WTC11 (cell line): ENCODE measurements at places on chromosomes 13 and 19. TPM values are rescaled to one million over a fixed set of nuclear protein-coding genes. Genes with fewer than 3 reads are reported as not detected.

The DENND1C gene
- total RNA-seq = 4.3 to 6.3 TPM (median 6.1 TPM) in 3 replicates

The CAPN12 gene
- total RNA-seq = 9.6 to 9.9 TPM (median 9.8 TPM) in 3 replicates

The ERVK3-1 gene
- 23.1 to 26.0 TPM (median 24.0 TPM) in 3 replicates for total RNA-seq

The CCDC169 gene
- 36.8 to 41.8 TPM (median 39.8 TPM) in 3 replicates for total RNA-seq

- no peak overlapping the region for H3K4me3 ChIP-seq
- H3K27me3 ChIP-seq = no peaks in the 10 kb centered on the region; the same call in 1 of the 2 replicates
- no peak for DNase-seq
- no peaks in the 10 kb centered on the region for H3K36me3 ChIP-seq
- H3K27ac ChIP-seq = no peak overlapping the region
- H3K4me1 ChIP-seq = no peaks in the 10 kb centered on the region
Measured at GRCh38 chr19:367561-367960, 23.0 kb upstream of the MIER2 start.

- H3K4me1 ChIP-seq = peaks cover 93% of the 10 kb centered on the region
- no peaks in the 10 kb centered on the region for H3K36me3 ChIP-seq
- DNase-seq = peak; percentile 73
Measured at GRCh38 chr13:112735791-112736190, 46.0 kb downstream of the ATP11A start.

- no peak for DNase-seq
- 0 out of 2 replicates have a peak, but pooled peaks cover 3% of the 10 kb centered on the region for H3K4me1 ChIP-seq
- no peak overlapping the region for H3K4me3 ChIP-seq
- H3K36me3 ChIP-seq = no peaks in the 10 kb centered on the region
- no peak overlapping the region for H3K27ac ChIP-seq
Measured at GRCh38 chr13:102881819-102882686, 36.2 kb downstream of the ERCC5 start.

DNA sequence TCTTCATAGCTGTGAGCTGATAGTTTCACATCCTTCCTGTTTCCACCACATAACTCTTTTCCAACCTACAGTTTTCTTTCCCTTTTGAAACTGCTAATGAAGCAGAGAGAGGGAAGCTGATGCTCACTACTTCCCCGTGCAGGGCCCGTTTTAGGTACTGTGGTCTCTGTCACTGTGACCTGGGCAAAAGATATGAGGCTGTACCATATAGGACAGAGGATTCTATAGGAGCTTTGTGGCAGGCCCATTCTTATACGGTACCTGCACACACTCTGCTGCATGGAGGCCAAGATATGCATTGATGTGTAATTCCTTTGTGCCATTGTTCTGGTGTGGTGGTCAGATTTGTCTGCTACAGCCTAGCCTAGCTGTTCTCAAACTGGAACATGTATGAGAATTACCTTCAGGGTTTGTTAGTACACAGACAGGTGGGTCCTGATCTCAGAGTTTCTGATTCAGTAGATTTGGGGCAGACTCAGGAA lies 577.3 kb downstream of the LMO7 start:
- DNase-seq = no peak
- no peaks in the 10 kb centered on the region for H3K36me3 ChIP-seq
- H3K27ac ChIP-seq = no peak overlapping the region
- no peaks in the 10 kb centered on the region for H3K27me3 ChIP-seq
- no peaks in the 10 kb centered on the region for H3K4me1 ChIP-seq

DNA sequence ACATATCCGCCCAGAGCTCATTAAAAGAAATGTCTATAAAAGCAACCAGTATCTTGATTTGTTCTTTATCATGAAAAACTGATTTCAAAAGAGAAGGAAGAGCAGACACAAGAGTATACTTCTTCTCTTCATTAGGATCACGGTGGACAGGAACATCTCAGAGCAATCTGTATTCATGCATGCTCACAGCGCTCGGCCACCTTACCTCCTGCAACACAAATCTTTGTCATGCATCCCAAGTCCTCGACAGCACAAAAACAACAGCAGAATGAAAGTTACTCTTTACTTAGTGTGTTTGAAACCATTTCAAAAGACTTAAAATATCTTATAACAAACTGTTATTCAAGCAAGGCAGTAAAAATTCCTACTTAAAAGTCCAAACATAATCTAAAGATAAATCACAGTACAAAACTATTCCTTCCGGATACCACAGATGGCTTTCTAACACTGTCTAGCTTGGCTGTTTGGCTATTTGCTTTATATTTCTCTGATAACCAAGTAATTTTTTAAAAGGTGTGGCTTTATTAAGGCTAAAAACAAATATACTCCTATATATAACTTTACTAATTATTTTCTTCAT lies 174.5 kb downstream of the TBC1D4 start:
- H3K27me3 ChIP-seq = no peaks in the 10 kb centered on the region
- H3K36me3 ChIP-seq = peaks cover 25% of the 10 kb centered on the region
- DNase-seq = no peak
- no peak overlapping the region for H3K4me3 ChIP-seq
- peaks cover 8% of the 10 kb centered on the region for H3K4me1 ChIP-seq

- peaks cover 17% of the 10 kb centered on the region for H3K4me1 ChIP-seq
- H3K36me3 ChIP-seq = peaks cover 42% of the 10 kb centered on the region
- no peak overlapping the region for H3K4me3 ChIP-seq
- H3K27me3 ChIP-seq = no peaks in the 10 kb centered on the region
Measured at GRCh38 chr19:51980116-51980736, 6.4 kb downstream of the ZNF350 start.

GRCh38 chr13:50901701-50902100 lies 7.9 kb upstream of the RNASEH2B start:
- H3K27ac ChIP-seq = no peak overlapping the region
- no peak overlapping the region for H3K4me3 ChIP-seq
- H3K27me3 ChIP-seq = peaks cover 4% of the 10 kb centered on the region; the same call in 1 of the 2 replicates

DNA sequence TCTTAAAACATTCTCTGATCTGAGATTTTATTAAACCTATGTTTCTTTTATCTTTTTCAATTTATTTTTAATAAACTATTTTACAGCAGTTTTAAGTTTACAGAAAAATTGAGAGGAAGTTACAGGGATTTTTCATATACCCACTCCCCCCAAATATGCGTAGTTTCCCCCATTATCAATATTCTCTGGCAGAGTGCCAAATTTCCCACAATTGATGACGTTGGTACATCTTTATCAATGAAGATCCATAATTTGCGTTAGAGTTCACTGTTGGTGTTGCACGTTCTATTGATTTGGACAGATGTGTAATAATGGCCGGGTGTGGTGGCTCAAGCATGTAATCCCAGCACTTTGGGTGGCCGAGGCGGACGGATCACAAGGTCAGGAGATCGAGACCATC lies 1063.0 kb upstream of the ATXN8OS start:
- no peak overlapping the region for H3K4me3 ChIP-seq
- peaks cover 6% of the 10 kb centered on the region for H3K4me1 ChIP-seq
- H3K36me3 ChIP-seq = no peaks in the 10 kb centered on the region
- peaks cover 3% of the 10 kb centered on the region for H3K27me3 ChIP-seq

DNA sequence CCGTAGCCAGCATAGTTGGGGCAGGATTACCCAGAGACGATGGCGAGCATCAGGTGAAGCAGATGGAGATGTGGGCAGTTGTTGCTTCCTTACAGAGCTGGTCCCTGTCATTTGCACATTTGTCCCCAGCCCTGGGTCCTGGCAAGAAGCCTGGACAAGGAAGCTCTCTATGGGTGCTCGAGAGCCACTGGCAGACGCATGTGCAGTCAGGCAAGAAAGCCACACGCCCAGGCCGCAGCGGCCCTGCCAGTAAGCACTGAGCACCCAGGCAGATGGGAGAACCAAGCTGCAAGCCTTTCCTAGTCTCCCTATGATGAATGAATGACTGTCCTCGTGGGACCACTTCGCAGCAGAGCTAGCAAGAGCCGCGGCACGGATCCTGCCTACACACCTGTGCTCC lies 182.8 kb downstream of the FOXO1 start:
- H3K4me3 ChIP-seq = no peak overlapping the region
- H3K36me3 ChIP-seq = no peaks in the 10 kb centered on the region
- H3K27me3 ChIP-seq = no peaks in the 10 kb centered on the region
- DNase-seq = no peak
- H3K27ac ChIP-seq = no peak overlapping the region

GRCh38 chr19:53958823-53959757 lies 3.6 kb upstream of the CACNG8 start:
- H3K36me3 ChIP-seq = peaks cover 3% of the 10 kb centered on the region; the same call in 1 of the 2 replicates
- DNase-seq = peak; percentile 65
- H3K4me1 ChIP-seq = peaks cover 56% of the 10 kb centered on the region

DNA sequence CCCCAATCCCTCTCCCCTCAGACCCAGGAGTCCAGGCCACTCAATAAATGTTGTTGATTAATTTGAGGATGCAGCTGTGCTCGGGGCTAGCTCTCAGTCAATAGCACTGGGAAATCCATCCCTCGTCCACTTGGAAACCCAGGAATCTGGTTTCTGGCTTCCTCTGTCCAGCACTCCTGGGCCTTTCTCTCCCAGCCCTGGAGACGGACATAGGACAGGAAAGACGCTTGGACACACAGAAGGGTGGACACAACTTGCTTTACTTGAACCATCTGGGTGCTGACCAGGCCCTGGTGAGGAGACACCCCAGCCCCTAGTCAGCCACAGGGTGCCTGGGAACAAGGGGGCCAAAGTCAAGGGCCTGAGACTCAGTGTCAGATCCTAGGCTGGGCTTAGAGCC lies 891 bp upstream of the TNNI3 start:
- H3K4me1 ChIP-seq = peaks cover 23% of the 10 kb centered on the region
- H3K27me3 ChIP-seq = peaks cover 76% of the 10 kb centered on the region
- peaks cover 9% of the 10 kb centered on the region for H3K36me3 ChIP-seq
- DNase-seq = no peak
- H3K27ac ChIP-seq = no peak overlapping the region

- peaks cover 9% of the 10 kb centered on the region; the same call in 1 of the 2 replicates for H3K36me3 ChIP-seq
- DNase-seq = no peak
- no peaks in the 10 kb centered on the region for H3K27me3 ChIP-seq
- no peak overlapping the region for H3K4me3 ChIP-seq
- peaks cover 9% of the 10 kb centered on the region for H3K4me1 ChIP-seq
- H3K27ac ChIP-seq = no peak overlapping the region
Measured at GRCh38 chr13:95195146-95195545, 106.1 kb downstream of the ABCC4 start.

DNA sequence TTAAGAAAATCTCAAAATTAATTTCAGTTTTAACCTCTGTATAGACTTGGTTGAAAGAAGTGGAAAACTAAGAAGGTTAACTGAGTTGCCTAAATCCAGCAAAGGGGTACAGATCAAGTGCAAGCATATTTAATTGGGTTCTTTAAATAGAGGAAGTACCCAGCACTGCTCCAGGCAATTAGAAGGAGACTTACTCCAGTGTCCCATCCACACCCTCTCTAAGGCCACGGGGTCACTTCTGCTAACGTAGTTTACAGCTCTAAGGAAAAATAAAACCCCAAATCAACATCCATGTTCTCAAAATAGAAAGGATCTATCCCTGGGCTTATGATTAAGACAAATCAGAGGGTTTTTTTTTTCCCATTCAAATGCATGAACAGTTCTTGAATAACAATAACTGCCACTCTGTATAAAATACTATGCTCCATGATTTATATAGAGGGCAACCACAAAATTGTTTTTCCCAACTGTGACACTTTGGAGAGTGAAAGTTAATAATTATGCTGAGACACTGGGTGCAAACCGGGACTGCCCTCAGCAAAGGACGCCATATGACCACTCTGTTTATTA lies 4.6 kb downstream of the FRY start:
- H3K27ac ChIP-seq = no peak overlapping the region
- no peaks in the 10 kb centered on the region for H3K36me3 ChIP-seq
- H3K4me1 ChIP-seq = peaks cover 32% of the 10 kb centered on the region
- no peak for DNase-seq
- H3K27me3 ChIP-seq = no peaks in the 10 kb centered on the region

DNA sequence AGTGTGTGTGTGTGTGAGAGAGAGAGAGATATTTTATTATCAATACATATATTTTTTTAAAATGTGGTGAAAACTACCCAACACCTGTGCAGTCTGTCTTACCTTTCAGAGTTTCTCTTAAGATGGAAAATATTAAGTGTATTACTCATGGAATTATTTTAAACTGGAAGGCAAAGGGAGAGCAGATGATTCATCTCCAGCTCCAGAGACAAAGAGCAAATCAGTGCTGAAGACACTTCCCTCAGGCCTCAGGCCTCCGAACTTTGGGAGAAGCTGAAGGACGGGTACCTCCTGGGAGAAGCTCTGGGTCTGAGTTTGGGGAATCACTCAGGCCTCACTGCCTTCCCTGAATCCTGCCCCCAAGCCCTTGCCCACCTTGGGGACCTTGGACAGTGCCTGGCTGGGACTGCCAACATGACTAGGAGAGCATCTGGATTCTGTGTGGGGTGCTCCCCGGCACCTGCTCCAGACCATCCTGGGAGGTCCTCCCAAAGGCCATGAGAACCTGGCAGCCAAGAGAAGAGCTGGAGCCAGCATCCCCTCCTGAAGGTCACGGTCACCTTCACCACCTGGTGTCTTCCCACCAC lies 170.4 kb upstream of the UBL3 start:
- no peak overlapping the region for H3K27ac ChIP-seq
- H3K4me3 ChIP-seq = no peak overlapping the region
- peaks cover 2% of the 10 kb centered on the region; the same call in 1 of the 2 replicates for H3K36me3 ChIP-seq
